NCI-H2081 (cell line): ENCODE measurements at places on chromosomes 16 and 17.

GRCh38 chr16:84232060-84232459 lies 7.8 kb downstream of the KCNG4 start:
- no peak for DNase-seq

DNA sequence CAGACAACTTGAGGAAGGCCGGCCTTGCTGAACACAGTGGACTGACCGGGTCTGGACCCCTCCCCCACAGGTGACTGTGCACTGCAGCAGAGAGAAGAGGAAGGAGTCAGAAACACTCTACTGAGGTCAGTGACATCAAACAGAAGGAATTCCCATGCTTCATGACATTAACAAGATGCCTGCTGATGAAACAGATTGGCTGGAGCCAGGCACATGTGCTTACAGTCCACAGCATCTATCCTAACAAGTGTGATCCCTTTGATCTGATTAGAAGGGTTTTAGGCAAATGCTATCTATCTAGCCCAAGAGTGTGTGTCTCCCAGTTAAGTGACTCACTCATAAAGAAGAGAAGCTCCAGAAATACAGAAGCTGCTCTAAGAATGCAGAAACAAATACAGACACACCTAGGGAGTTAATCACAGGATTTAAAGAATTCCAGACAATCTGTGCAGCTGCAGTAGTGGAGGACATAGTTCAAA lies 90.2 kb downstream of the SYCE1L start:
- no peak for DNase-seq

DNA sequence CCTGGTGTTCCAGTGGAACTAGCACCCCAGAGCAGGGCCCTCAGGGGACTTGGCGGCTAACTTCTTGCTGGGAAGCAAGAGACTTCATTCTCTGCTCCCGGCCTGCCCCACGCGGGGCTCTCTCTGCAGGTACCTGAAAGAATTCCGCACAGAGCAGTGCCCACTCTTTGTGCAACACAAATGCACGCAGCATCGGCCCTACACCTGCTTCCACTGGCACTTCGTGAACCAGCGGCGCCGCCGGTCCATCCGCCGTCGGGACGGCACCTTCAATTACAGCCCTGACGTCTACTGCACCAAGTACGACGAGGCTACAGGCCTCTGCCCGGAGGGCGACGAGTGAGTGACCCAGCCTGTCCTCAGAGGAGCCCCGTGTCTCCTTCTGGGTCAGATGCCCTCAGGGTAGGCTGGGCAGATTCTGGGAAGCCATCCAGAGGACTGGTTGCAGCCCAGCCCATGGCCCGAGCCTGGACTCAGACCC lies 25.1 kb downstream of the UNK start:
- no peak for DNase-seq

DNA sequence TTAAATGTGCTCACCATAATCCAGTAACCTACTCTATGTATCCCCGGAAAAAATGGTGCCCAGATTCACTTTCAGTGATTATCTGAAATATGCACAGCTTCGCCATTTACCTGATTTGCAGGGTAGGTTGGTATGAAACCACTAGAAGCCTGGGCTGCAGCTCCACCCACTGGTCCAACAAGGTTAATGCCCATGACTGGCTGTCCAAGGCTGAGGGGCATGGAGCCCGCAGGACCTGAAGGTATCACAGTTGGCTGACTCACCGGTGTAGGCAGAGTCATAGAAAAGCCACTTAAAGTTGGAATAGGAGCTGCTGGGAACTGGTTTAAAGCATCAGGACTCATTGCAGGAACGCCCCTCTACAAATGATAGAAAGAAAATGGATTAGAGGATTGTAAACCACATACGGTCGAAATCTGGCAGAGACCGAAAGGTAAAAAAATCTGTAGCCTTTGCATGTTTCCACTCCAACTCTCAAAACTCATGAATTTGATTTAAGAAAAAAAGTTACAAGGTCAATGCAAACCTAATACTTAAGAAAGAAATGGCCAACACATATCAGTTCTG lies 38.6 kb downstream of the SYNRG start:
- DNase-seq: peak; percentile 55

DNA sequence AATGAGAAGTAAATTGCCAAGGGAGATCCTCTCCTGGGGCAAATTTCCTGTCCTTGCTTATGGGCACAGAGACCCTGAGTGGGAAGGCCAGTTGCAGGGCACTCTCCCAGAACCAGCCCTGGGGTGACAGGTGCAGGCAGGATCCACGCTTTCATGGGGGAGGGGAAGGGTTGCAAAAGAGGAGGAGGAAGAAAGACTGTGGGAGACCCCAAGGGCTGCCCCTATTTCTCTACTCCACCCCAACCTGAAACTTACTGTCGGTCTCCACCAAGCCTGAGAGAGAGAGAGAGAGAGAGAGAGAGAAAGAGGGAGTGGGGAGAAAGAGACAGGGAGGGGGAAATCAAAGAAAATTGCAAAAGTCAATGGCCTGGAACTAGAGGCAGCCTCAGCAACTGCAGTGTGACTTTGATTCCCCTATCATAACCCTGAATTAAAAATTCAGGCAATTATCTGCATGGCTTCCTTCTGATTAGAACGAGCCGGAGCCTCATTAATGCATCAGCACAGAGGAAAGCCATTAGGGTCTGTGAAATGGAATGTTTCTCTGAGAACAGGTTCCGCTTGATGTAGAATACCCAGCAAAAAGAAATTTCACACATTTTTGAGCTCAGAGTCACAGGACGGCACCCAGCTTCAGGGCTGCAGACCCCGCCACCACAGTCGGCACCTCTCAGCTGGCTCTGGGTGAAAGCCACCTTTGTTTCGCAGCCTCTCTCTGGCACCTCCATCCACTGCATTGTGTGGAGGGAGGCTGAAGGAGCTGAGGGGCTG lies 45.1 kb upstream of the HNF1B start:
- DNase-seq: no peak

DNA sequence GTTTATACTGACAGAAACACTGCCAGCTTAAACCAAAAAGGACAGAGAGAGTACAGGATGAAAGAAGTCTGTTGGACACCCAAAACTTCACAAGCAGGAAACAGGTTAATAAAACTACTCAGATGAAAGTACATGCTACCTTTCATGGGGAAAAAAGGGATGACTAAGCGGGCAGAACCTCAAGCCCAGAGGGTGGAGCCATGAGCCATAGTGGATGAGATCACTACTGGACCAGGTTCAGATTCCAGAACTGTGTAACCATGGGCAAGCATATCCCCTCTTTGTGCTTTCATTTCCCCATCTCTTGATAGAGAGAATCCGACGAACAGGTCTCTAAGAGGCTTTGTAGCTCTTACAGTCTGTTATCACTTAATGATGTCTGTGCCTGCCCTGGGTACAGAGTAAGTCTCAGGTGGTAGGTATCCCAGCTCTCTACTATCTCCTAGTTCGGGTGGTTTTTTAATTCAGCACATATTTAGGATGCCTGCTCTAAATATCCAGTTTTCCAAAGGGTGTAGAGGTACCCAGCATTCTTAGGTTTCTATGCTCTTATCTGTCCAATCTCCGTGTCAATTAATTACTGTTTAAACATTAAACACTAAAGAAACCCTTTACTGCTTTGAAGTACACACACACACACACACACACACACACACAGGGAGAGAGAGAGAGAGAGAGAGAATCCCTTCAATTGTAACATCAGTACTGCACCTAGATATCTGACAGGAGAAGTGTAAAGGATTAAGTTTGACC lies 206.7 kb downstream of the ZNF423 start:
- DNase-seq: no peak

- no peak for DNase-seq
These were observed 335.9 kb downstream of the TMEM114 start for GRCh38 chr16:8254405-8254804.

GRCh38 chr17:75356260-75356937 lies 49.1 kb downstream of the GRB2 start:
- DNase-seq: no peak

- no peak for DNase-seq
These were observed 14.7 kb downstream of the RARA start for GRCh38 chr17:40323391-40324381.

GRCh38 chr17:28702752-28703150 lies 8.9 kb downstream of the PROCA1 start:
- DNase-seq: no peak

- peak; percentile 50 for DNase-seq
These were observed 718 bp upstream of the RPH3AL start for GRCh38 chr17:353213-353837.

DNA sequence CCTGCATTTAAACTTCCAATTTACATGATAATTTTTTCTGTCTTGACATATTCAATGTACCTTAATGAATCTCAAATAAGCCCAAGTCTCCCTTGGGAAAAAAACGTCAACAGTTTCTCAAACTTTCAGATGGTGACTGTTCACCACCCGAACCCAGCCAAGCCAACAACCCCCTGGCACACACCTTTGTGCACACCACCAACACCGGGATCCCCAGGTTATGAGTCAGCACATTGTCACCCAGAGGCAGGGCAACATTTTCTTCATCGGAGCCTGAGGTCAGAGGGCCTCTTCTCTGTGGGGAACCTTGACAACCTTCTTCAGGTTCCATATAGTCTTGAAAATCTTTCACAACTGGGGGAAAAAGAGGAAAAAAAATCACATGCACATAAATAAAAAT lies 15.5 kb downstream of the DYNC1LI2 start:
- DNase-seq: no peak

- peak; percentile 34 for DNase-seq
These were observed 870 bp upstream of the ITGA3 start for GRCh38 chr17:50055055-50055425.

DNA sequence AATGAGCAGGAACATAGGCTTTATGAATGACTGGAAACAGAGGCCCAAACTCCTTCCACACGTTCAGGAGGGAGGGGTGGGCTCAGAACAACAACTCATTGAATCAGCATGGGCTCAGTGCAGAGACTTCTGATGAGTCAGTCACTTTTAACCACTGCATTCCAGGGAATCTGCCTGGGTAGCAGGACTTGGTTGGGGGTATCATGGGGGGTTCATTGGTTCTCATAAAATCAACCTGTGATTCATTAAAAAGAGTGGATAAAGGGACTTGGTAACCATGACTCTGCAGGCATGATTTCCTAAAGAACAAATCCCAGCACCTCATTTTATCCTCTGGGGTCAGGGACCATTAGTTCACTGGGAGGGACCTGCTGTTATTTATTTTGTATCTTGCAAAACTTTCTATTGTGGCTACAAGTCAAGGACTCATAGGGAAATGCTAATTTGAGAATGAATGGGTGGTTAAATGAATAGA lies 13.8 kb downstream of the ITGB3 start:
- DNase-seq: no peak

DNA sequence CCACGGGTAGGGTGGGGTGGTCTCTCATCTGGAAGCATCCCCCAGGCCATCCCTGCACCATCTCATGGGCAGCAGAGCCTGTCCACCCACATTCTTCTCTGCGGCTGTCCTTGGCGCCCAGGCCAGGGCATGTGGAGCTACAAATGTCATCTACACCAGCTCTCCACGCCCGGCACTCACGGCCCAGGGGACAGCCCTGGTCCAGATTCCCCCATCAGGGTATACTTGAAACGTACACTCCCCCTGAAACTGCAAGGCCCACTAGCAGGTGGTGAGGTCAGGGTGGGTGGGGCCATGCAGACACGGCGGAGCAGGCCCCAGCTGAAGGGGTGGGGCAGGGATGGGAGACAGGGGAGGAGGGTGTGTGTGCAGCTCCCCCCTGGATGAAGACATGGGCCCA lies 3.2 kb upstream of the SOX8 start:
- DNase-seq: no peak

DNA sequence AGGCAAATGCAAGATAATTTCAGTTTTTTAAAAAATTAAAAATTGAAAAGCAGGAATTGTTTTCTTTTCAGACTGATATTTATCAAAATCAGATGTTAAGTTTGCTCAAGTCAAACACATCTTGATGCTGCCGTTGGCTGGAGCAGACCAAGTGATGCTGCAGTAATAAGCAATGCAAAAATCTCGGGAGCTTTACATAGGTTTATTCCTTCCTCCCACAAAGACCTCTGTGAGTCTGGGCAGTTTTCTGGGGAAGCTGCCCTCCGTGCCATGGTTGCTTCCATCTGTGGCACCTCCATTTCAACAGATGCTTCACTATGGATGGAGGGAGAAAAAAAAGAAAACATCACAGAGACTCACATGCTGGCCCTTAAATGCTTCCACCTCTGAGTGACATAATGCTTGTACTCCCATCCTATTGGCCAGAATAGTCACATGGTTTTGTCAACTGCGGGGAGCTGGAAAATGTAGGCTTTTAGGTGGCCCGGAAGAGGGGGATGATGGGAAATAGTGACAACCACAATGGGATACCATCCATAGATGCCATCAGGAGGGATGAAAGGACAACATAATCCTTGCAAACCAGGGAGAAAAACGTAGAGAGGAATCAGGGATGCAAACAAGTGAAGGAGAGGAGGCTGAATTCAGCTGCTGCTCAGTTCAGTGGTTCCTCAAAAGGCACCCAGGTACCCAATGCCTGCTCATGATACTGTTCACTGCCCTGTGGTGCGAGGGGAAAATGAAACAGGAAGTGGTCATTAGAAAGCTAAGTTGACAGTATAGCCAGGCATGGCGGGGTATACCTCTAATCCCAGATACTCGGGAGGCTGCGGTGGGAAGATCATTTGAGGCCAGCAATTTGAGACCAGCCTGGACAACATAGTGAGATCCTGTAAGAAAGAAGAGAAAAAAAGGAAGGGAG lies 13.5 kb upstream of the ERCC4 start:
- DNase-seq: no peak

DNA sequence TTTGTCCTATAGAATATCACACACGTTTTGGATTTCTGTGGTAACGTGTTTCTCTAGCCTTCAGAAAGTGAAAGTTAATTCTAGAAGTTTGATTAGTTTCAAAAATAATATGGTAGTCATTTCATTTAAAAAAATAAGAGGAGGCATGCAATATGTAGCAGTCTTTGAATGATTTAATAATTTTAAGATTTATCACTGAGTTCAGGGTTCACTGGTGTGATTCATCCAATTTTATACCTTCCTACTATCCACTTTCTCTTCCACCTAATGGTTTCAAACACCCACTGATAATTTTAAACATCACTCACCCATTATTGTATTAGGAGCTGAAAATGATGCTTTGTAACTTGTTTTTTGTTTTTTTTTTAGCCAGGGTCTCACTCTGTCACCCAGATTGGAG lies 42.3 kb downstream of the CMC2 start:
- no peak for DNase-seq

DNA sequence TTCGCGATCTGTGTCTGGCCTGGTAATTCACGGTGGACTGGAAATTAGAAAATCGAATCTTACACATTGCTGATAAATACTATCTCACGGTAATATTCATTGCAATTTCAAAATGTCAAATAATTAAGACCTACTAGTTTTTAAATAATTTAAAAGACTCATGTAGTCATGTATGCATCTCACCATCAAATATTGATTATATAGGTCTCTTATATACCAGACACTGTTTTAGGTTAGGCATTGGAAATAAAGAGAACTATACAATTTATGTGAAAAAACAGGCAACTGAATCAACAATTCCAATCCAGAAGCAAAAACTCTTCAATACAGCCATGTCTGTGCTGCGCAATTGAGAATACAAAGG lies 7.5 kb upstream of the PIRT start:
- no peak for DNase-seq

- DNase-seq: no peak
These were observed 33.1 kb downstream of the SETD6 start for GRCh38 chr16:58548378-58548777.
